ENCODE measurements at places on chromosomes 2 and 18. TPM values are rescaled to one million over a fixed set of nuclear protein-coding genes. Genes with fewer than 3 reads are reported as not detected.

The DAPL1 gene
- total RNA-seq, result 41.6 TPM

The CCT4 gene
- 96.8 TPM for total RNA-seq

The MAPRE3 gene
- 4.9 TPM for total RNA-seq

The SMYD5 gene
- 15.3 TPM for total RNA-seq

The PSME4 gene
- total RNA-seq, result 61.0 TPM

The EPAS1 gene
- total RNA-seq, result 31.5 TPM

The FOXI3 gene
- total RNA-seq, result 3.7 TPM

The FABP1 gene
- total RNA-seq, result not detected

The LIMS3 gene
- total RNA-seq, result 5.9 TPM

The RNF144A gene
- 15.3 TPM for total RNA-seq

The NGEF gene
- 3.9 TPM for total RNA-seq

The CRIM1 gene
- 78.7 TPM for total RNA-seq

The MLPH gene
- 6.5 TPM for total RNA-seq

The CAD gene
- 35.2 TPM for total RNA-seq

The ACKR3 gene
- 27.3 TPM for total RNA-seq

The IL18RAP gene
- 0.89 TPM for total RNA-seq

The SLC5A7 gene
- total RNA-seq, result 0.10 TPM

The HJURP gene
- total RNA-seq, result 6.6 TPM

The ASB18 gene
- 0.79 TPM for total RNA-seq

The IL1R2 gene
- 15.6 TPM for total RNA-seq

The MBP gene
- total RNA-seq, result 25.1 TPM

The DOCK10 gene
- 21.3 TPM for total RNA-seq

The MCEE gene
- total RNA-seq, result 33.5 TPM

The DCDC2C gene
- total RNA-seq, result 0.20 TPM

The KIF1A gene
- total RNA-seq, result 0.89 TPM

The GKN1 gene
- not detected for total RNA-seq

The GPR35 gene
- 0.99 TPM for total RNA-seq

Measured in skin of body (tissue), 3 donors.